ENCODE measurements at places on chromosomes 3 and 15.

DNA sequence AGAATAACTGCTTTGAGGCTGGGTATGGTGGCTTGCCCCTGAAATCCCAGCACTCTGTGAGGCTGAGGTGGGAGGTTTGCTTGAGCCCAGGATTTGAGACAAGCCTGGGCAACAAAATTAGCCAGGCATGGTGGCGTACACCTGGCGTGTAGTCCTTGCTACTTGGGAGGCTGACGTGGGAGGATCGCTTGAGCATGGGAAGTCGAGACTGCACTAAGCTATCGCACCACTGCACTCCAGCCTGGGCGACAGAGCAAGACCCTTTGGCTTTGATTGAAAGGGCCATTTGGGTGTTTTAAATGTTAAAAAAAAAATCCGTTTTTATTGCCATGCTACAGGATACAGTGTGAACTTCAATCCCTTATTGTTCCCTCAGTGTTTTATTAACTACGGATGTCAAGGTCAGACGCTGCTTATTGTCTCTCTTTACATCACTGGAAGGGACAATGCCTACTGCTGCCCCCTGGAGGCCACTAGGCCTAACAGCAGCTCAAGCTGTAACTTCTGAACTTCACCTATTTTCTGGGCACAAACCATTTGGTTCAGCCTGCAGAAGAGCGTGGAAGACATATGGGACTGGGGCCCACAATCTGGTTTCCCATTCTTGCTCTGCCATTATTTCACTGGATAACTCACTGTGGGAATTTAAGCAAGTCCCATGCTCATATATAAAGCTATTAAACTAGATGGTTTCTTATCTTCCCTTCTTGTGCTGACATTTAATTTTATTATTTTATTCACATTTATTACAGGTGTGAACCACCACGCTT is 15.3 kb upstream of the IREB2 start:
- DNase-seq = peak; percentile 49

- DNase-seq = no peak
Measured at GRCh38 chr3:66299891-66300290, 79.1 kb downstream of the SLC25A26 start.

DNA sequence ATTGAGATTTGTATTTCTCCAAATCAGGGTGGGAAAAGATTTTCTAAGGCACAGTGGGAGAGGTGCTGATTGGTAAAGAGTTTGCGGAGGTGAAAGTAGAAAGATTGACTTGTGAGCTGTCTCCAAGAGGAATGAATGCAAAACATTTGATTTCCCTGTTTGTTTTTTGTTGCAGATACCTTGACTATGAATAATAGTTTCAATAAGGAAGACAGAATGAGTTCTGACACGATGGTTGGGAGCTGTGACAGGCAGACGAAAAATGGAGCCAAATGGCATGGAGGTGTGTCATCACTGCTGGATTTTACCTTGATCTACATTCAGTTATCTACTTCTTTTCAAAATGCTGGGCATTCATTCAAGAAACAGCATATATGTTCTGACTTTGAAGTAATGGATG is 145.1 kb downstream of the NFKBIZ start:
- no peak for DNase-seq

- no peak for DNase-seq
Measured at GRCh38 chr3:116211901-116212300, 233.4 kb downstream of the LSAMP start.

GRCh38 chr3:172256101-172256734 is 192.0 kb downstream of the GHSR start:
- no peak for DNase-seq

DNA sequence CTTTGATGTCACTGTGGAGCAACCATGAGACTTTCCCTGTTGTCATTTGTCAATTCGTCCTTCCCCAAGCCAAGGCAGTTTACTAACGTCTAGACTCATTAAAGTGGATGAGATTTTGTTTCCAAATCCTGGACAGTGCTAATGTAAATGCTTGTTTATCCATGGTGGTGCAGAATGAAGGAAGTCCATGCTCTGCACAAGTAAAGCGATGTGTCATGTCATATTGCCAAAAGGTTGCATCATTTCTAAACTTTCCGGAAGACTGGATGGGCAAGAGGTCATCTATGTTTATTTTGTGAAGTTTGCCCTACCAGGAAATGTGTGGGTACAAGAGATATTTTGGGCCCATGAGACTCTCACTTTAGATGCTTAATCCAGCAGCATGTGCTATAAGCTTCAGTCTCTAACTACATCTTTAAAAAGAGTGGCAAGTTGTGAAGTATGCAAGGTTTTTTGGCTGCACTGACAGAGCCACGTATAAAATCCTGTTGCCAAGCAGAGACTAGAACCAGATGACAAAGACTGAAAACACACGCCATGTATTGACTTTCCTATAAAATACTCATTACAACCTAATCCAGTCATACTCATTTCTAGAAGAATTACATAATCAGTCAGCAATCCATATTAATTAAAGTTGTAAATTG is 72.1 kb upstream of the FNDC3B start:
- DNase-seq = no peak

- no peak for DNase-seq
Measured at GRCh38 chr3:43364494-43364893, 78.2 kb downstream of the SNRK start.

- DNase-seq = no peak
Measured at GRCh38 chr3:77449459-77450350, 409.8 kb downstream of the ROBO2 start.

GRCh38 chr3:171801738-171802589 is 8.3 kb downstream of the PLD1 start:
- DNase-seq = no peak

DNA sequence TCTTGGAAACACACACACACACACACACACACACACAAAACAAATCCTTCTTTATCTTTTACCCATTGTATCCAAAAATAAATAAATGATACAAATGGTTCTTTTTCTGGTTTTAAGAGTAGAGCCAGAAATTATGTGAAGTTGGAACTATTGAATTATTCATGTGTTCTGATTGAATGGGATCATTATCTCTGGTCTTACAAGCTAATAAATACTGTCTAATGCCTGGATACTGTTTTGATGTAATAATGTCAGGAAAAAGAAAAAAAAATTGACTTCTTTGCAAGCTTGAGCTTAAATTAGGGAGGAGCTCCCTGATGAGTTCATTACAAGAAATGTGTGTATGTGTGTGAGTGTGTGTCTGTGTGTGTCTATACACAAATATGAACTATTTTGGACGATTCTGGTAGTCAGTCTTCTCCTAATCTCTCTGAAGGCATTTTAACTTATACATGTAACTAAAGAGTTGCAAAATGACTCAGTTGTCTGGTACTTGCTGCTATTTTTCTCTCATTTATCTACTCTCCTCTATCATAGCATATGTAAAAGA is 507.2 kb upstream of the AGTR1 start:
- no peak for DNase-seq

GRCh38 chr15:34621675-34622074 is 38.2 kb upstream of the GOLGA8B start:
- no peak for DNase-seq

- DNase-seq = no peak
Measured at GRCh38 chr3:108953700-108954099, at the start of gene GUCA1C. Gene GUCA1C, minus strand, starts transcription at chr3:108953879. Its CDS starts 117 bp downstream, at chr3:108953762.

GRCh38 chr15:56672721-56673120 is 60.6 kb downstream of the ZNF280D start:
- DNase-seq = no peak

DNA sequence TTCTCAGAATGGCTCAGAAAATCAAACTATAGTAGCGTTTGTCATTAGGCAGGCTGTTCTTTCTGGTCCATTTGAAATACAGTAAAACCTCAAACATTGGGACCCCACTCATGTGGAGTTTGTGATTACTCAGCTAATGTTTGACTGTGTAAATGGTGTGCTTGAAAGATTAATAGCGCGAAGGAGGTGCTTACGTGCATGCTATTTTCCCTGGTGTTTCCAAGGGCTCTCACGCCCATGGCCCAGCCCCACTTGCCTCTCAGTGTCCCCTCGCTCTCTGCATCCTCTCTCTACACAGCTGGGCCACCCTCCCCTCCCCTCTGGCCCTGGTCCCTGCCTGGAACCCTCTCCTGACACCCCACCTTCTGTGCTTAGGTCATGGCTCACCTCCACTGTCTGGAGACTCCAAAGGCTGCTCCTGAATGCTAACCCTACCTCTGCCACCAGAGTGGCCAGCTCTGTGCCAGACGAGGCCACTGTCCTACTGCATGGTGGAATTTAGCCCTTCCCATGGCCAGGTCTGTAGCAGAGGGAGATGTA is 194.2 kb downstream of the PLCL2 start:
- no peak for DNase-seq

DNA sequence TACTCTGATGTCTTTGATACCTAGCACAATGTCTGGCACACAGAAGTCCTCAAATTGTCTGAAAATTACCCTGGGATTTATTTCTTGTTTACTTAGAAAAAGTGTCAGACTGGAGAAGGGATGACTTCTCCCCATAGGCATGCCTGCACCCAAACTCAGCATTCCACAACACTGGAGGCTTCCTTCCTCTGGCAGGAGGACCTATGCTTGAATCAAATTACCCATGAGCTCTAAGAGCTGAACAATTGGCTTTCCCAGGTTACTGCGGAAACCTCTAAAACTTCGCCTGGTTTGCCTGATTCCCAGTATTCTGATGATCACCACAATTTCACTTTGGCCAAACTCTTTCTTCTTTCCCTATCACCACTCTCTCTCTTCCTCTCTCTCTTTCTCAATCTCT is 217.4 kb downstream of the DIPK2A start:
- no peak for DNase-seq

DNA sequence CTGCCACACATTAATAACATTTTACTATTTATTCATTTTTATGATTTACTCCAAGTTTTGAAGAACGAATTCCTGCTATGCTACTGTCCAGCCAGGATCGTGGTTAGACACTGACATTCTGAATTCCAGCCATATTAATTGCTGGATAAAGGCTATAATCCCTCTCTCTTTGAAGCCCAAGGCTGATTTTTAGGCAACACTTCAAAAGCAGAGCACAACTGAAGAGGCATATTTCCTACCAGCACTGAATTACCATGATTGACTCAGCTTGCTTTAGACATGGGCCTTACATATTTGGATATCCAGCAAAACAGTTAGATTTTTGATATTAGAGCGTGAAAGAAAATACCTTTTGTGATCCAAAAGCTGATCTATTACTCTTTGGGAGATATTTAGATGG is 205.0 kb downstream of the ZIC1 start:
- DNase-seq = no peak

GRCh38 chr3:173993299-173993698 is 595.8 kb downstream of the NLGN1 start:
- no peak for DNase-seq

DNA sequence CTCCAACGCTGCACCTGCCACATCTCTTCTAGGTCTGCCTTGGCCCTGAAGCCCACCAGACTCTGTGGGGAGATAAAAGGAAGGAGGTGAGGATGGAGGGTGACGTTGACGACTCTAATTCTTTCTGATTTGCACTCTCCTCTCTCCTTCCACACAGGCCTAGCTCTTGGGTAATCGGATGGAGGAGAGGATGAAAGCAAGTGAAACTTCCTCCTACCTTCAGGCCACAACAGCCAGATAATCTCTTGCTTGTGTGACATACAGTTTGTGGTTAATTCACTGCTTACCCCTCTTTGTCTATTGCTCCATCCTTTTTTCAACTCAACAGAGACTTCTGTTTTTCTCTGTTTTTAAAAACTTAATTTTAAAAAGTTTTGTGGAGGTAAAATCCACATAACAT is 208.1 kb downstream of the SV2B start:
- DNase-seq = no peak

GRCh38 chr3:81886081-81886480 is 124.6 kb upstream of the GBE1 start:
- DNase-seq = no peak

- DNase-seq = no peak
Measured at GRCh38 chr3:119187266-119187665, 13.9 kb downstream of the UPK1B start.

- DNase-seq = no peak
Measured at GRCh38 chr15:89030311-89030710, 57.9 kb upstream of the ABHD2 start.

- no peak for DNase-seq
Measured at GRCh38 chr3:51550080-51550819, 11.7 kb downstream of the RAD54L2 start.

- DNase-seq = no peak
Measured at GRCh38 chr15:66815318-66815717, 113.3 kb downstream of the SMAD6 start.

GRCh38 chr3:134068429-134068828 is 38.7 kb upstream of the SLCO2A1 start:
- no peak for DNase-seq

DNA sequence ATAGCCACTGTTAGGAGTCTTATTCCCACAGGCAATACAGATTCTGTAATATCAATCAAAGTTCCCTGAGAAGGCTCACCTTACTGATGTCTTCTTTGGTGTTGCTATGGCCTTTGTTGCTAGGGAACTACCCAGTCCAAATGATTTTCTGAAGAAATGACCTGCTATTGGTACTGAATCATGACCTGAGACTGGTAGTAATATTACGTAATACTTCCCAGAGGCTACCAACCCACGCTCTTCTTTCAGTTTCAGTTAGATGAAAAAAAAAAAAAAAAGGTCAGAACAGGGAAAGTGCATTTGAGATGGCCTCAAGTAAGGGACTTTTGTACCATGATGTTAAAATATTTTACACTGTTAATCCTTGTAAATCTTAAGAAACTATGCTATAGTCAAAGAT is 1092.5 kb upstream of the EPHA6 start:
- no peak for DNase-seq

- no peak for DNase-seq
Measured at GRCh38 chr3:4517093-4517492, 23.9 kb downstream of the ITPR1 start.

GRCh38 chr3:182235504-182235903 is 523.8 kb downstream of the SOX2 start:
- no peak for DNase-seq

DNA sequence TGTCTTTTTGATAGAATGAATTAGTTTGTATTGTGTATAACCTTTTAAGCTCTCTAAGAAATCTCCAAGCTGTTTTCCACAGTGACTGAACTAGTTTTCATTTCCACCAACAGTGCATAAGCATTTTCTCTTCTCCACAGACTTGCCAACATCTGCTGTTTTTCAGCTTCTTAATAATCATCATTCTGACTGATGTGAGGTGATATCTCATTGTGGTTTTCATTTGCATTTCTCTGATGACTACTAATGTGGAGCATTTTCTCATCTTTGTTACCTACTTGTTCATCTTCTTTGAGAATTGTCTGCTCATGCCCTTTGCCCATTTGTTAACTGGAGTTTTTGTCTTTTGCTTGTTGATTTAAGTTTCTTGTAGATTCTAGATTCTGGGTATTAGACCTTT is 777.5 kb downstream of the OTOL1 start:
- DNase-seq = no peak
